ENCODE measurements at places on chromosomes 6 and 20.

- DNase-seq: no peak
These were observed 59.9 kb downstream of the TSHZ2 start for GRCh38 chr20:53032046-53032445.

DNA sequence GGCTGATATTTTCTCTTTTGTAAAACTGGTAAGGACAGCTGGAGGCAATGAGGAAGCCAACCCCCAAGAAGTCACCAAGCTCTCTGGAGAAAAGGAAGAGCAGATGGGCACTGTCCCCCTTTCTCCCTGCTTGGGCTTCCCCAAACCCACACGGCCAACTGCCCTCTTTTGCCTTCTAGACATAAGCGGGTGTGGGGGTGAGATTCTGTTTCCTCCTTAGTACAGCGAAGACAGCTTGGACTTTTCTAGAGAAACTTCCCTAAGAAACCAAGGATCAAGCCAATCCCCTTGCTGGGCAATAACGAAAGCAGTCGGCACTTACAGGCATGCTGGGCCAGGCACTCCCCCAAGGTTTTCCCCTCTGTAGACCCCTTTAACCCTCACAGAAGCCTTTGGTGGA, 110.3 kb downstream of the CDC5L start:
- DNase-seq: no peak

GRCh38 chr6:144534180-144534579, 249.0 kb downstream of the UTRN start:
- DNase-seq: no peak

DNA sequence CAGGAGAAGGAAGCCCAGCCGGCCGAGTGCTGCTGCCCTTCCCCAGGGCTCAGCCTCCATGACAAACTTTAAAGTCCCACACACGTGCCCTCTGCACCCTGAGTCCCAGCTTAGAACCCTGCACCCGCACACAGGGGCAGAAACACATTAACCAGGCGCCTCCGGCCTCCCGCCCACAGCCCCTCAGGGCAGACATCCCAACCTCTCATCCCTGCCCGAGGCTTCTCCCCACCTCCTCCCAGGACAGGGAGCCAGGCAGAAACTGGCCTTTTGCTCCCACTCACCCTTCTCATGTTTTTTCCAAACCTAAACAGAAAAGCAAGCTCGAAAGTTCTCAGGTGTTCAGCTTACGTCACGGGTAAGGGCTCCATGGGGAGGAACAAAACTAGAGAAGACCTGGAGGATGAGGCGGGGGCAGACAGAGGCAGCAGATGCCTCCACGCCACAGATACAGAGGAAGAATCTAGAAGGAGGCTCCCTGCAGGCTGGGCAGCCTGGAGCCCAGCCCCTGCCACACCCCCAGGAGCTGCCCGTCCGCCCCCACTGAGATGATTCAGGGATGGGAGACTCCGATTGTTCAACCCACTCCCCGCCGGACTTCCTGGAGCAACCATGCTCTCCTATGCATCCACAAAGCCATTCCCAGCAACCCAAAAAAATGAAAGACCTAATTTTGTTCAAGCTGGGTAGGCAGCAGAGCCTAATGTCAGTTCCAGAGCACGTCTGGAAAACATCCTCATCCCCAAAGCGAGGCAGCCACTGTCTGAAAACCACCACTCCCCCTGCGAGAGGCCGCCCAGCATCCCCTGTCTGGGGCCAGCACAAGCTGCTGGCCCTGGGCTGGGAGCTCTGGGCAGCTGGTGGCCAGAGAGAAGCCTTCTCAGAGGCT, 8.8 kb downstream of the KCNQ2 start:
- no peak for DNase-seq

DNA sequence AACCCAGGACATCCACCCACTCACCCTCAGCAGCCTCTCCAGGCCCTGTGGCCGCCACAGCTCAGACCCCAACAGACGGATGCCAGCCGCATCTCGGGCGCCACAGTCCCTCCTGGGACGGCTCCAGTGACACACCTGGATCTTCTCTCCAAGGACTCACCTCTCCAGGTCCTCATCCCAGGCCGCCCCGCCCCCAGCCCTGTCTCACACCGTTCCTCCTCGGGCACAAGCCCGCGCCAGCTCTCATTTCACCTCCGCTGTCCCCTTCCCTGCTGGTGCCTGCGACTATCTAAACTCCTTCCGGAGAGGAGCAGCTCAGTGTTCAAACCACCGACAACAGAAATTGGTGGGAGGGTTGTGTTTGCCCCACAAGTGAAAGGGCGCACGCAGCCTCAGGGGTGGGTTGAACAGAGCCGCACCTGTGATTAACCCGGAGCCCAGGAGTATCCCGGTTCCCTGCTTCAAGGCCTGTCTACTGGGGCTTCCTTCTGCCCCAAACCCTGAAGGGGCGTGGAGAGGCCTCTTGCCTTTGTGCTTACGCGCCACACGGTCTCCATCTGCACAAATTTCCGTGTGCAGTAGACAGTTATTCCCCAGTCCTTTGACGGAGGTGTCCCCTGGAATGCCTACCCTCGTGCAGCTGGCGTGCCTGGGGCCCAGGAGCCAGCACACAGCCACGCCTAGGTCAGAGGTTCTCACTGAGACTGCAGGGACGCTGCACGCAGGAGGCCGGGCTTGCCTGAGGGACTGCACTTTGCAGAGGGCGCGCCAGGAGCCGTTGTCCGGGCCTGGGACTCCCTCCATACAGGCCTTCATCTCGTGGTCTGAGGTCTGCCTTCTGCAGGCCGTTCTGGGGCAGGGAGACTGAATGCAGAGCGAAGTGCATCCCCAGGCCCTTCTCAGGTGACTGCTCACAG, 232.7 kb downstream of the DLL1 start:
- no peak for DNase-seq

DNA sequence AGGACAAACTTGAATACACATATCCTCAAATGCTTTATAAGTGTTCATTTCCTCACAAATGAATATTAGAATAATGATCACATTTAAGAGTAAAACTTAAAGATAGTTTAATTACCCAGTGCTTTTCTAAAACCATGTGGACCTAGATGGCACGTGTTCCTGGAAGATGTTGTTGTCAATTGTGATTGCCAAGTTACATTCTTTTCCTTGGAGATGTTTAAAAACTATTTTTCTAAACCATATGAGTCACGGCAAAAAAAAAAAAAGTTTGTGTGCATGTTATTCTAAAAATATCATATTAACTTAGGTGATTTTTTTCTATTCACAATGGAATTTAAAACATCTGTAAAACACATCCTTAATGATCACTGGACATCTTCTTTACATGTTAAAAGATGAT, 51.1 kb downstream of the RCAN2 start:
- no peak for DNase-seq

GRCh38 chr6:3825331-3825831, 23.8 kb upstream of the FAM50B start:
- no peak for DNase-seq

- no peak for DNase-seq
These were observed 25.1 kb upstream of the ENPP1 start for GRCh38 chr6:131782764-131783163.

DNA sequence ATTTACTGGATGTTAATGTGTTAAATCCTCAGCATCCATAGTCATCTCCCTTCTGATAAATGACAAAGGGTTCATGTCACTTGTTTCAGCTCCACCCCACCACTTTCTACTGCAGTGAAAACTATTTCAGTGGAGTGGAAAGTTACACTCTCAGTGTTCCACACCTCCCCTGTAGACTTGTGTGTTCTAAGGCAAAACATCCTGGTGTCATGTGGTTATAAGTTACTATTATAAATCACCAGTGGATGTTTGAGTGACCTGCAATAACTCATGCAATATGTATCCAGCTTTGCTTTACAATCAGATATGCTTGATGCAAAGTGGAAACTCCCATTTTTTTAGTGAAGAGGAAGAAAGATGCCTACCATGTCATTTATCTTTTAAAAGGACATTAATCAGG, 82.1 kb upstream of the LTV1 start:
- no peak for DNase-seq

DNA sequence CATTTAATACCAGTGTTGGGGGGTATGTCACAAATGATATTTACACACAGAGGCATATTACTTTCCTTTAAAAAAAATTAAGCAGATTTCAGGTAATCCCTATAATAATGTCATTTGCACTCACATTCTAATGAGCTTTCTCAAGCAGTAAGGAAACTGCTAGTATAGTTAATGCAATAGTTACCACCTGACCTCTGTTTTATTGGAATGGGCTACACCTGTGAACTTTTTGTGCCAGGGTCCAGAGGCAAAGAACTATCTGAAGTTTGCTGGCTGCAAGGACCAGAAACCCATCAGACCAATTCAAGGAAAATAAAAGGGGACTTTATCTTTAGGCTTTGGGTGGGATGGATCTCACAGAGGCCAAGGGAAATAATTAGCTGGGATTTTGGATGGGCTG, 2.9 kb upstream of the ZHX3 start:
- DNase-seq: no peak

DNA sequence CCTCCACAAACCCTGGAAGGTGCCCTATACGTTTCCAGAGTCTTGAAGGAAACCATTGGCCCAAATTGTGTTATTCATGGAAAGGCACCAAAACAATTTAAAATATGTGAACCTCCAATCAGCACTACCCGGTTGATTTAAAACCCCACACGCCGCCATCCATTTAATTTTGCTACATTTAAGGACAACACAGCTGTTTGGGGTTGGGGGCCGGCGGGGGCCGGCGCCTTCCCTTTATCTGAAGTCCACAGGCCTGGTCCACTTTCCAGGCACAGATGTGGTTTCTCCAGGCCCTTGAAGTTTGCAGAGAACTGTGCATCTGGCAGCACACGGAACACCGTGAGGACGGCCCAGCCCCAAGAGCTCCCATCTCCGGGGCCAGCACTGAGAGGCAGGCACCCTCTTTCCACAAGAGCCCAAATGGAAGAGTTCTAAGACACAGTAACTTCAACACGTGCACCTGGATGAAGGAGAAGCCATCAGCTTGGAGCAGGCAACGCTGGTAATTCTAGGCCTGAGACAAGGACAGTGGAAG, 16.8 kb upstream of the FRMD1 start:
- DNase-seq: no peak

DNA sequence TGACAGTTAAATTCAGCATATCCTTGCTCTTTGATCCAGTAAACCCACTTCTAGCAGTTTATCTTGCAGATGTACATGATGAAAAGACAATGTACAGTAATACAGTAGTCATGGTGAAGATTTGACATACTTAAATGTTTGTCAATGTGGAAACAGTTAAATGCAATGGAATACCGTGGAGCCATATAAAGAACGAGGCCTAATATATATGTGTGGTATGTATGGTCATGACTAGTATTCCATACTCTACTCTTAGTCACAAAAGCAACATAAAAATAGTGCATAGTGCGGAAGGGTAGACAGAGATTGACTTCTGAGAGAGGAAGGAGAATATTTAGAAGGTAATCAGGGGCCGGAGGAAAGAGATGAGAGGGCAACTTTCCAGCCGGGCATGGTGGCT, 70.7 kb upstream of the ARMC2 start:
- DNase-seq: no peak

DNA sequence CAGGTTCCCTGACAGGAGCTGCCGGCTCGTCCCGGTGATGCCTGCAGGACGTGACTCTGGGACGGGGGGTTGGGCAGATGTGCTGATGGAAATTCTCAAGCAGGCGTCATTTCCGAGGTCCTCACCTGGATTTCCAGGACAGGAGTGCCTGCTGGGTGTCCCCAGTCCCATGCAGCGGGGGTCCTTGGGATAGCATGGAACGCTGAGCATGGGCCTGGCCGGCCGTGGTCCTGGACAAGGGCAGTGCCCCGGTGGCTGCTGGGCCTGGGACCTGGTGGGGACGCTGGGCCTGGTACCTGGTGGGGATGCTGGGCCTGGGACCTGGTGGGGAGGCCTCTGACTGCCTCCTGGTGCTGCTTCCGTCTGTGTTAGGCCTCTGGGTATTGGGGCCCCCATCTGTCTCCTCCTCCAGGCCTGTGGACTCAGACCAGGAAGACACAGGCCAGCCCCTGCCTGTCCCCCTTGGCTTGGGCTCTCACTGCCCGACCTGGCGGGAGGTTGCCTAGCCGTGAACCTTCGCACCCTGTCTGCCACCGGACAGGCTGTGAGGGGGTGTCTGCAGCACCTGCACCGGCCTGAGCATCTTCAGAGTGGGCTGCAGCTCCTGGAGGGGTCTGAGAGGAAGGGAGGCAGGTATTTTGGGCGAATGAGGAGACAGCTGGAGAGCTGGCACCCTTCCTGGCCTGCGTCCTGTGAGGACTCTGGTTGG, 6.2 kb downstream of the RTEL1 start:
- DNase-seq: no peak

DNA sequence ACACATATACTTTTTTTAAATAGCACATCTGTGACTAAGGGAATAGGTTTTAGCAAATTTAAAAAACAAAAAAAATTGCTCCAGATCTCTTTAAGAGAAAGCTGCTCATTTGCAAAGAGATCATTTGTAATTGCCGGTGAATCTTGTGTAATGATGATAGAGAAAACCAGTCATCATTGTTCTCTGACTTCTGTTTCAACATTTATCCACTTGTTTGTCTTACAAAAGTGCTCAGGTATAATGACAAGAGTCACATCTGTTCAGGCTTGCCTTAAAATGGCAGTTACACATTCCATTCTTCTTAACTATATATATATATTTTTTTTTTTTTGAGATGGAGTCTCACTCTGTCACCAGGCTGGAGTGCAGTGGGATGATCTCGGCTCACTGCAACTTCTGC, 165.2 kb downstream of the AIG1 start:
- DNase-seq: no peak

DNA sequence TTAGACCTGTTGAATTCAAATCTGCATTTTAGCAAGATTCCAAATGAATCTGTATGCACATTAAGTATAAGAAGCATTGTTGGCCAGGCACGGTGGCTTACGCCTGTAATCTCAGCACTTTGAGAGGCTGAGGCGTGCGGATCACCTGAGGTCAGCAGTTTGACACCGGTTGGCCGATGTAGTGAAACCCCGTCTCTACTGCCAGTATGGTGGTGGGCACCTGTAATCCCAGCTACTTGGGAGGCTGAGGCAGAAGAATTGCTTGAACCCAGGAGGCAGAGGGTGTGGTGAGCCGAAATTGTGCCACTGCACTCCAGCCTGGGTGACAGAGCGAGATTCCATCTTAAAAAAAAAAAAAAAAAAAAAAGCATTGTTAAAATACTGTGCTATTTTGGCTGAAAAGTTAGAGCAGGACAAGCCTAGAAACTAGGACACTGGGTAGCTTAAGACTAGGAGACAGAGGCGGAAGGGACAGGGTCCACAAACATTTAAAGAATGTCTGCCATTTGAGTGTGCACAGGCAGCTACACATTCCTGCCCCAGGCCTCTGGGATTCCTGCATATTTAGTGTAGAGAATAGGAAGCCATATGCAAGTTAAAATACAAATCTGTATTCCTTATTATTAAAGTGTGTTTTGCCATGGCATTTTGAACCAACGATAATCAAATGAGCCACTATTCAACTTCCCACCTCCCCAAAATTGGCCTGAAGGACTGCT, 45.1 kb upstream of the EEF1A1 start:
- DNase-seq: no peak

- DNase-seq: no peak
These were observed 441.0 kb downstream of the KIF16B start for GRCh38 chr20:16132036-16132798.
